Testis (tissue), 5 donors: ENCODE measurements at places on chromosomes 4 and X. TPM values are rescaled to one million over a fixed set of nuclear protein-coding genes. Genes with fewer than 3 reads are reported as not detected.
A peak's percentile ranks its signal among the peaks of the same experiment; 100 is the strongest.

DNA sequence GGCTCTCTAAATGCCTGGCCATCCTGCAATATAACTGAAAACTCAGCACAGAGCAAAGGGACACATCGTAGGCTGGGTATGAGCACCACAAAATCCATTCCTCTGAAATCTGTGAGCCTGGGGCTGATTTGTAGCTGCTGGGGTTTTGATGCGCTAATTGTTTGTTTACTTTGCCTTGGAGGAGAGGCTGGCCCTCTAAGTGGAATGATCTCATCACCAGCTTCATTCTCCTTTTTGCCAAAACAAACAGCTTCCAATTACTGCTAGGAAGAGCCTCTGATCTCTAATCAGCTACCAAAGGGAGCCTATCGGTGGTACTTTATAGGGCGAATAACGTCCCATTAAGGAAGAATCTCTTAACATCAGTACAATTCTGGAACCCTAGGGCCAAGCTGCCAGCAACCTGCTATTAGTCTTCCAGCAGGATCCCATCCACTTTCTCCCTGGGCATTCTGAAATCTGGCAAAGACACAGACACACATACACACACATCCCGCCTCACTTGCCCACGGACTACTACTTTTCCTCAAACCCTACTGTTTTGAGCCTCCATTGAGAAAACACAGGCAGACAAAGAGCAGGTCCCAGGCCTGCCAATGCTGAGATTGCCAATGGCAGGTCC lies 5.8 kb downstream of the ANOS1 start:
- DNase-seq: no peak

The P2RY8 gene
- total RNA-seq: 0.50 TPM

The TCP11X2 gene
- total RNA-seq: 3.6 TPM

DNA sequence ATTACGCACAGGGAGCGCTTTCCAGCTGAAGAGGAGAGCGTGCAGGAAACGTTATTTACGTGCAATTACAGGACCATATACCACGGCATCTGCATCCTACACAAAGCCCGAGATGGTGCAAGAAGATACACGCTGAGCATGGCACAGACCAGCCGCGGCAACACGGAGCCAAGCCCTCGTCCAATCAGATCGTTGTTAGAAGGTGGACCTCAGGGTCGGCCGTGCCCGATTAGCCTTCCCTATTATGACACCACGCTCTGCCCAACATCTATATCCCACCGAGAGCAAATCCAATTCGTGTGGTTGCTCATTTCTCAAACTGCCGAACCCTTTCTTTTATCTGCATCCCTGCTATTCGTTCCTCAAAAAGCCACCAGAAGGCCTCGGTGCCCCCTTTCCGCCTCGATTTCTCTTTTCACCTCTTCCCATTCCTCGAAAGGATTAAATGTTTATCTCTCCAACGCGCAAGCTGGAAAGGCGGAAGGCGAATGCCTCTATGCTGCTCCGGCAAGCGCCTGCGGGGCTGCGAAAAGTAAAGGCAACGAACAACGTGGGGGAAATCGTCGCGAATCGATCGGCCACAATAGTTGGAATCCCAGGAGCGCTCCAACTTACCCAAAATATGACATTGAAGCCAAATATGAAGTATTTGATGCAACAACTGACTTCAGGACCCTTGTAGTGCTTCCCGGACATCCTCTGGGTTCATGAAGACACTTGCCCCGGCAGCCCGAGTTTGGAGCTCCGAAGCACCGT lies 702 bp downstream of the TSPAN5 start:
- DNase-seq: peak; percentile 85

The KLHL13 gene
- 6.5 TPM for total RNA-seq
